Right ventricle myocardium superior (tissue), 1 donor: ENCODE measurements at places on chromosomes 3 and 15.

GRCh38 chr15:94306700-94307650 lies 75.6 kb downstream of the MCTP2 start:
- no peak for DNase-seq

GRCh38 chr15:85708402-85708941 lies 86.3 kb downstream of the KLHL25 start:
- no peak for DNase-seq

DNA sequence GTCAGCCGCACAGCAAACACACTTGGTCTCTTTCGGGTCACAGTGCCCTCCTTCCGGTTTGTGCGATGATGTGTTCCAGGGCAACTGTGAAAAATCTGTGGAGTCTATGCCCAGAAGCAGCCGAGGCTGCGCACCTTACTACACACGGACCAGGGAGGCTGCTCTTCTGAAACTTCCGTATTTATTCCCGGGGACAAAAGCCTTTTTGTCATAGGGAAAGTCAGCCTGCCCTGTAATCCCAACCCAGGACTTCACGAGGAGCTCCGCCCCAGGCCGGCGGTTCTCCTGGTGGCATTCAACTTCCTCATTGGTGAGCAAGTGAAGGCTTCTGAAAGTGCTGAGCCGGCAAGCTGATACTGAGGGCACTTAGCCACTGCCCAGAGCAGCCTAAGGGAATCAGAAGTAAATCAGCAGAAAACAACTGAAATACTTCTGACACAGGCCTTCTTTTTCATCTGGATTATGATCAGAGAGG lies 126.5 kb downstream of the FMN1 start:
- peak; percentile 81 for DNase-seq

DNA sequence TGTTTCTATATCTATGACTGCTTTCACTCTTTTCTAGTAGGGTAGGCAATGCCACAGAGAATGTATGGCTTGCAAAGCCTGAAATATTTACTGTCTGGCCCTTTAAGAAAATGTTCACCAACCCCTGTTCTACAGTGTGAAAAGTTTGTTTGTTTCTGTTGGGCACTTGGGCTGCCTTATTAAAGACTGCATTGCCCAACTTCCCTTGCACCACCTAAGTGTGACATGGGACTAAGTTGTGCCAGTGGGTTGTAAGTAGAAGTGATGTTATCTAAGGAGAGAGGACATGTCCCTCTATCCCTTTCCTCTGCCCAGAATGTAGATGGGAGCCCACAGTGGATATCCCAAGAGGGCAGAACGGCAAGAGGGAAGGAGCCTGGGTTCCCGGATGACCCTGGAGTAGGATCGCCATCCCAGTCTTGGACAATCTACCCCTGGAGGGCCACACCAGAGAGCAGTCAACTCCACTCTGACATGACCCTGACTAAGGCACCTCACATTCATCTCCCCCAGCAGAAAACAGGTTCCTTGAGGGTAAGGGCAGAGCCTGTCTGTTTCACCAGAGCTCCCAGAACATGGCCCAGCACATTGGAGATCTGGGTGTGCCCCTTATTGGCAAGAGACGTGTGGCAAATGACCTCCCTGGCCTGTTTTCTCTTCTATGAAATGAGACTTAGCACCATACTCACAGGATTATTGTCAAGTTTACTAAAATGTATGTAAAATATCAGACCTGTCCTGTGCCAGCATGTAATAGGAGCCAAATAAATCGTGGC lies 138.8 kb downstream of the SMAD6 start:
- peak; percentile 9 for DNase-seq

DNA sequence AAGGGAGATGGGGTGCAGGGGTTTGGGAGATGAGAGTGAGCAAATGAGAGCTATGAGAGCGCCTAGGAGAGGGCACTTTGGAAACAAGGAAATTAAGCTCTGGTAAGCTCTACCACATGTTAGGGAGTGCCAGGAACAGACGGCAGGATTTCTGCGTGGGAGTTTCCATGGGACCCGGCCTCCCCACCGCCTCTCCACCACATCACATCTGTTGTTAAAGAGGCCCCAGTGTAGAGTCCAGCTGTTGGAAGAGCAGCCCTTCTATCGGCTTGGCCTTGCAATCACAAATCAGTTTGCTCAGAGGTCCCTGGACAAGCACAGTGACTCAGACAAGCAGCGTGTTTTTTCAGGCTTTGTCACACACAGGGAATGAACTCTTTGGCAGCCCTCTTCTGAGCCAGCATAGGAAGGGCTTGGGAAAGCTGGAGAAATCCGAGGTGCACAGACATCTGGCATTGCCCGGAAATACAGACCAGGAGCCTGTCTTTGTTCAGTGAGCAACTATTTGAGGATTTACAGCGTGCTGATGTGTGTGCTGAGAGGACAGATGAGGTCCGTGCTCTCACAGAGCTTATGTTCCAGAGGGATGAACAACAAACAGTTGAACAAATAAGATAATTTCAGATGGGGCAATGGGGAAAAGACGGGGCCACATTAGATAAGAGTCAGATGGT lies 370.6 kb upstream of the PROK2 start:
- peak; percentile 44 for DNase-seq

DNA sequence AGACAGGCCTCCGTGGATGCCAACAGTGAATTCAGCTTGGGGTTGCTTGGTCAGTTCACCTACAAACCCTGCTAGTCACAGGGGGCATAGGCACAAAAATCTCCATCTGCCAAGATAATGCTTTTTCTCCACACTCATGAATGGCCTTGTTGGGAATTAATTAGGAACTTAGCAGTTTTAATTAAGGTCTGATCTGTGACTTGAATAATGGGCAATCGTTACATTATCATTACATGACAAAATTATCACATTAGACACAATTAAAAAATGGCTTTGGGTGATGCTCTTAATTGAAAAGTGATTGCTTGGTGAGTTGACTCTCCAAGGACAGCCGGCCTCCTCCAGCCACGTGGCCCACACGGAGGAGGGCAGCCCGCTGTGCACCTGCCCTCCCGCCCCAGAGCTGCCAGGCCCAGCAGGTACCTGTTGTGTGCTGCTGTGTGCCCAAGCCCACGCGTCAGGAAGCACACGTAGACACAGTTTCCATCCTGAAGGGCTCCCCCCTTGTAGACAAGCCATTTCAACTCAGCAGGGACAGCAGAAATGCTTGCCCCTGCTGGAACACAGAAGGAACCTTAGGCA lies 274.2 kb downstream of the OCA2 start:
- no peak for DNase-seq

DNA sequence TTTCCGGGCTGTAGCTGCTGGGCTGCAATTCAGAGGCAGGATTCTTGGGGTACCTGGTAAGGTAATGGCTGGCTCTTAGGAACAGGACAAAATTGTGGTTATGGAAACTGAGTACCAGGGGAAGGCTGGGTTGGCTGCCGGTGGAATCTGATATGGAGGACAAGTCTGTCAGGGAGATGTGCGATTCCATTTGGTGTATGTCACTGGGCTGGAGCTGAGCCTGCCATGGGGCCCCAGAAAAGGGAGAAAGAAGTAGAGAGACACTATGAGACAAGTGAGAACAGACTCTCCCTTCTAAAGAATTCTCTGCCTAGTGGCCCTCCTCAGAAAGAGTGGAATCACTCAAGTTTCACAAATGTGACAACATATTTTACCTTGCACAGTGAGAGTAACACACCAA lies 368.2 kb upstream of the ROPN1 start:
- DNase-seq, result no peak

DNA sequence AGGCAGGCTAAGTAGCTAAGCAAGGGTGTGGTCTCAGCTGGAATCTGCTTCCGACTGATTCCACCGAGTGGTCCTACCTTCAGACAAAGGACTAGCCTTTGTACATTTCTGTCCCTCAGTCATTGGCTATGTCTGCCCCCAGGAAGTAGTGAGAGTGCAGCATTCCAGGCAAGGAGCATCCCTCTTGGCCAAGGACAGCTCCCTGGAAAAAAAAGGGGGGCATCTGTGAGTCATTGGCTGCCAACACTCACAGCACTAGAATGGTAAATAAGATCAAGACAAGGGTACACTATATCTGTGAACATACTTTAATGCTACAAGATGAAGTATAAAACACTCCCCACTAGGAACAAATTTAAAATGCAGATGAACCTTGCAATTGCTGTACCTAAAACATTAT lies 66.8 kb downstream of the STAC start:
- no peak for DNase-seq

- no peak for DNase-seq
Measured at GRCh38 chr15:56886363-56886931, 32.0 kb upstream of the TCF12 start.

GRCh38 chr15:20340331-20340811 lies 201.2 kb downstream of the GOLGA6L6 start:
- peak; percentile 87 for DNase-seq

GRCh38 chr15:74406992-74407705 lies 26.6 kb downstream of the SEMA7A start:
- DNase-seq, result no peak

DNA sequence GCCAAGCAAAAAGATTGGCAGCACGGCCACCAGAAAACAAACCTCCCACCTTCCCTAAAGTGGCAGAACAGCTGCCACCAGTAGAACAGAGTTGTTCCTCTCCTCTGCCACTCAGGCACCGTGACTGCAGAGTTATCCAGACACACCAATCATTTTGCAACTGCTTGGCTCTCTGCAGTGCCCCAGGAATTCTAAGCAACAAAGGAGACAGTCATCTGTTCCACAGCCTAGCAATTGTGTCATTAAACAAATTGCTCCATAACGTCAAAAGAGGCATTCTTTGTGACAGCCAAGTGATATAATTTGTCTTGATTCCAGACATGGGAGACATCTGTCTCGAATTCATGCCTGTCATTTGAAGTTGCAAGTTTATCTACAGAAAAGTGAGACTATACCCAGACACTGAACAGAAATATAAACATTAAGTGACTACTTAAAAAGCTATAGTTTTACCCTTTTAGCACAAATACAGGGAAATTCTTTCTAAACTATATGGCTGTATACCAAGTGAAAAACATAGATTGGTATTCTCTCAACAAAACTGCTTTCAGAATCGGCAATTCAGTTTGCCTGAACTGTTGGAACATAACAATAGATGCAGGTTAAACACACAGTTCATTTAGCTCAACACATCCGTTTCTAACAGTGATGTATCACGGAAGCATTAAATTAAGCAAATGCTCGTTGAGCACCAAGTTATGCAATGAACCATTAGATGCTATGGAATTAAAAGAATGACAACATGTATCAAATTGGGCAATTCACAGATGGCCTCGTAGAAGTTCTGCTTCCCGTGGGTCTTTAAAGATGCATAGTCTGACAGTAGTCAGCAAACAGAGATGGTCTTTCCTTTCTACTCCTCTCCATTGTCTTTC lies 281.3 kb downstream of the FGF12 start:
- no peak for DNase-seq

DNA sequence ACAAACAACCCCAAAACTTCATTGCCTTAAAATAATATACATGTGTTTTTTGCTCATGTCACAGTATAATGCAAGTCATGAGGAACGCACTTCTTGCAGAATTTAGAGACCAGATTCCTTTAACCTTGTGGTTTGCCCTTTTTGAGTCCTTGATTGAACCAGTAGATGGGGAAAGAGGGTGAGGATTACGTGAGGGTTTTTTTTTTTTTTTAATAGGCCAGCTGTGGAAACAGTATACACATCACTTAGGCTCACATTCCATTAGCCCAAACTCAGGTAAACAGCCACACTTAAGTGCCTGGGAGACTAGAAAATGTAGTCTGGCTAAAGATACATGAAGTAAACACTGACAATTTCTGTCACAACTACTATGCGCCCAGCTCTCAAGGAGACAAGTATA lies 114.9 kb upstream of the MLF1 start:
- no peak for DNase-seq

GRCh38 chr15:71659730-71660067 lies 150.7 kb upstream of the NR2E3 start:
- no peak for DNase-seq
